ENCODE measurements at places on chromosomes 3 and 15.

GRCh38 chr15:74415966-74416916, 17.5 kb downstream of the SEMA7A start:
- DNase-seq = no peak

- DNase-seq = peak; percentile 52
Measured at GRCh38 chr15:101615414-101615985, 36.7 kb downstream of the TM2D3 start.

DNA sequence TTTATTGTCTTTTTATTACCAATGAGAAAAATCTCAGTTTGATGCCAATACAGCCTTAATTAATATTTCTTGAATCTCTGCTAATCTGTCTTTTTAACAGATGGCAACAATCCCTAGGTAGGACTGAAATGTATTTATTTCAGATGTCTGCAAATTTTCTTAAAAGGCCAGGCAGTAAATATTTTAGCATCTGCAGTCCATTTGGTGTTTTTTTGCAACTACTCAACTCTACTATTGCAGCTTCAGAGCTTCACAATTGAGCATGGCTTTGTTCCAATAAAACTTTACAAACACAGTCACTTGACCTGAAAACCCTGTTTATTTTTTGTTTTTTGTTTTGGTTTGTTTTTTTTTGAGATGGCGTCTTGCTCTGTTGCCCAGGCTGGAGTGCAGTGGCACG, 82.7 kb downstream of the RARB start:
- DNase-seq = no peak

DNA sequence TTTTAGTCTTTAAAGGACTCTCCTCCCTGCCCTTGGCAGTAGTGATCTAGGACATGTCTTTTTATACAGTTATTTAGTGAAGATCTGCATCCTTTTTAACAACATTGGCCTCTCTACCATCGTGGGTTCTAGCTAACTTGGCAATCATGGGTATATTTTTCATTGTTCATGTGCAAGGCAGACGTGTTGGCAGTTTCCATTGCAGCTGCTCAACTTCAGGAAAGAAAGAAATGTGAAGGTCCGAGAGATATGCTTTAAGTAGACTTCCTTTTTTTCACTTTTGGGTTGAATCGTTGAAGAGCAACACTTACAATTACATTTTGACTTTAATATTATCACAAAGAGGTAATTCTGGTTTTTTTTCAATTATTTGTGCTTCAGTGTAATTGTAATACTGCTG, 172.6 kb downstream of the SATB1 start:
- DNase-seq = no peak

DNA sequence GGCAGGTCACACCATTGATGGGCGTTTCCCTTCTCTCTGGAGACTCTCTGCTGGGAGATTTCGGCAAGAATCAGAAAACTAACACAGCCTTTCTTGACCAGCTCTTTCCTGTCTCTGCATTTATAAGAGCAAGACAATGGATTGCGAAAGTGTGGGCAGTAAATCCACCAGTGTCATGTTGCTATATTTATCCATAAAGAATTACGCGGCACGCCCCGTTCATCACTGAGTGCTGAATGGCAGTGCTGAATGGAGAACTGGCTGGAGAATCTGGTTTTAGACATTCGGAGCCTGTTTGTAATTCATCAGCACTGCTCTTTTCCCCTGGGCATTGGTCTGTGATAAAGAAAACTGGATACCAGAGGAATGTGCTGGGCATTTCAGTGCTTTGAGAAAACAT, 2.0 kb upstream of the CEMIP start:
- no peak for DNase-seq

GRCh38 chr3:13748276-13748879, 131.5 kb downstream of the WNT7A start:
- DNase-seq = no peak

DNA sequence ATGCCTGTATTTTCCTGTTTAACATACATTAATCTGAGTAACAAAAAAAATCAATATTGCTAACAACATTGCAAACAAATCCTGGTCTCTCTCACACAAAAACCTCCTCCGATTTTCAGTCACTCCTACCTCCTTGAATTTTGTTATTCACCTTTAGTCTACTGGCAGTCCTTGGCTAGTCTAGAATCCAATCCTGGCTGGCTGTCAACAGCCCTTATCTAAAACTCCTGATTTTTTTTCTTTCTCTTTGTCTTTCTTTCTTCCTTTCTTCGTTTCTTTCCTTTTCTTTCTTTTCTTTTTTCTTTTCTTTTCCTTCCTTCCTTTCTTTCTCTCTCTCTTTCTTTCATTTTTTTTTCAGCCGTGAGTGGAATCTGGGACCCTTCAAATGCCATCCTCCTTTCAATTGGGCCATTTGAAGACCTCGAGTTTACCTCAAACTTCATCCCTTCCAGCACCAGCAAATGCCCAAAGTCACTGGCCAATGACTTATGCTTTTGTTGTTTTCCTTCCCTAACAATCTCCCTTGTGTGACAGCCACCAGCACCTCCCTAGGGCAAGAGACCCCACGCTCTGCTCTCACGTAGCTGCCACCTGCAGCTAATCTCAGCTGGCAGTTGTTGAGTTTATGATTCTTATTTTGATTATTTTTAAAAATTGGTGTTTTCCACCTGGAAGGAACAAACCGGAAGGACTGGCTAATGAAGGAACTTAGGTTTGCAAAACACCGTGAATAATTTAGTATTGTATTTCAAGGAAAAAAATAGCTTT, 6.8 kb upstream of the ONECUT1 start:
- no peak for DNase-seq

DNA sequence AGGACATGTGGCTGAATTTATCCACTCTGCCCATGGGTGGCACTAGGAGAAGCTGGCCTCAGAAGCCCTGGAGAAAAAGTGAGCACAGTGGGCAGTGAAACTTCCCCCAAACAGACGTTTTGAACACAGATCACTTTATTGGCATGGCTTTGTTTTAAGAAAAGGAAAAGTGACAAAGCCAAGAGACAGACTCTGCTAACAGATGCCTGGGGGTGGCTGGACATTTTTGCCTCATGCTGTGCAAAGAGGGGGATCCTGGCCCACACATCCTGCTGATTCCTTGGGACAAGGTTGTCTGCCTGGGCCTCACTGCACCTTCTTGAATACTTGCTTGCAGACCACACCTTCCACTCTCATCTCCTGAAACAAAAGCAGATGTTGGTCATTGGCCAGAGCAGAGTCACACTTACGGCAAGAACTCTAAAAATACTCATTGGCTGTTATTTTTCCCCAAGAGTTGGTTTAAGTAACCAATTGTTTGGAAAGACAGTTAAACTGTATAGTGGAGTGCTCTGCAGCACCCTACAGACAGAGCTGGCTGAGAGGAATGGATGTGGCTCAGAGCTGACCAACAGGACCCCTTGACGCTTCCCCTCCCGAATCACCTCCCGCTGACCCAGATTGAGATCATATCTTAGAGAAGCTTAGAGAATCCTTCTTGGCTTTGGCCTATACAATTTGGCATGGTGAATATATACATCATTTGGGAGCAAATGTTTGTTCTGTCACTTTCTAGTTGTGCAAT, 22.0 kb downstream of the RBP1 start:
- DNase-seq = no peak

DNA sequence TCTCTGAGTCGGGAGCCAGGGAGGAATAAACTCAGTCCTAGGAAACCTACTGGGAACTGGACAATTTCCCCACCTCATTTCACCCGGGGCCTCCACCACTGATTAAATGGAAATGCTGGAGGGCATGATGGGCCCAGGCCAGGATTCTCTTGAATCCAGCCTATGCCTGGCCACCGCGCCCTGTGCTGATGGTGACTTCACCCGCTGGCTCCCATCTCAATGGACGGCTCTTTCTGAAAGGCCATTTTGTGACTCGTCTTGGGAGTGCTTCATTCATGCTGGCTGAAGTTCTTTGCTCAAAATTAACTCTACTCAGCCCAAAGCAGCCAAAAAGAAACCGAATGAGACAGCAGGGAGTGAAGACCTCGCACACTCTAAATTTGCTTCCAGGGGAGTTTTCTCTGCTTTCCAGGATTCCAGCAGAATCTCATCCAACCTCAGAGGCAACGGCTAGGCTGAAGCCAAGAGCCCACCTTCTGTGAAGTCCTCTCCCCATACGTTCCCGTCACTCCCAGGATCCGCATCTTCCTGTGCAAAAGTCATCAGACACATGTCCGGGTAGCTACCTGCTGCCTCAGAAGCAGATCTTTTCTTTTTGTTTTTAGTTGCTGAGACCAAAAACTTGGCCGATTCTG, 266.0 kb upstream of the ICE2 start:
- peak; percentile 72 for DNase-seq

- no peak for DNase-seq
Measured at GRCh38 chr15:90223441-90224165, 10.1 kb downstream of the CIB1 start.

- DNase-seq = no peak
Measured at GRCh38 chr3:42593635-42594034, 3.0 kb downstream of the SS18L2 start.

DNA sequence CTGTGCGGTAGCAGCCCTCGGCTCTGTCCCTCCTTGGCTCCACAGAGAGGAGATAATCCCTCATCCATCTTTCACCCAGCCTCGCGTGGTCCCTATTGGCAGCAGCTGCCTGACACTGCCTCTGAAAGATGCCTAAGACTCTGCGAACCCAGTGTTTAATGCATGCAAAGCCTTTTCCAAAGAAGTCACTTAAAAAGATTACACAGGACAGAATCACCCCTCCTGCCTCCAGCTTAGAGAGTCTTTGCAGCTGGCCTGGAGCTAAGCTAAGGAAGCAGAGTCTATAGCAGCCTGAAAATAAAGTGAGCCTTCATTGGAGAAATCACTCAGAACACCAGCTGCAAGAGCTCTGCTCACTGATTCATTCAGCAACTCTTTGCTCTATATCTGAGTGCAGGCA, 247.2 kb downstream of the SHQ1 start:
- DNase-seq = no peak

DNA sequence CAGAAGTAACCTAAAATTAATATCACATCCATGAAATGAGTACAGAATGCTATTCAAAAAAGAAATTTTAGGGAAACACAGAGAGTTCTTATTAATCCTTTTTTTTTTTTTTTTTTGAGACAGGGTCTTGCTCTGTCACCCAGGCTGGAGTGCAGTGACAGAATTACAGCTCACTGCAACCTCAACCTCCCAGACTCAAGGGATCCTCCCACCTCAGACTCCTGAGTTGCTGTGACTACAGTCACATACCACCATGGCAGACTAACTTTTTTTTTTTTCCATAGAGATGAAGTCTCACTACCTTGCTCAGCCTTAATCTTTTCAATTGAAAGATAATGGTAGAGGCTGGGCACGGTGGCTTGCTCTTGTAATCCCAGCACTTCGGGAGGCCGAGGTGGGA, 6.3 kb upstream of the CRTC3 start:
- no peak for DNase-seq

GRCh38 chr3:37266809-37267208, 92.4 kb upstream of the LRRFIP2 start:
- no peak for DNase-seq

GRCh38 chr15:69435985-69436384, 16.6 kb upstream of the RPLP1 start:
- no peak for DNase-seq

GRCh38 chr3:19744047-19744446, 190.0 kb downstream of the EFHB start:
- DNase-seq = no peak

DNA sequence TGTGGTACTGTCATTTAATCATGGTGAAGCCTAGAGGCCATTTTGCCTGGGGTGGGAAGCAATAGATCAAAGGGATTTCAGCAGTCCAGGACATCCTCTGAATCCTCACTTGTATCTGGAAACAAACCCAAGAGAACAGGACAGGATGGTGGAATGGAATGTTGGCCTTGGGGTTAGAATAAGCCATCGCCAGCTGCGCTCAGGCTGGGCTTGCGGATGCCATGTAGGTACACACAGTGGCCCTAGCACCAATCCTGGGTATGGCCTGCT, 76.5 kb upstream of the ALDH1A3 start:
- DNase-seq = no peak

GRCh38 chr3:110293660-110294059, 778.0 kb upstream of the NECTIN3 start:
- no peak for DNase-seq

DNA sequence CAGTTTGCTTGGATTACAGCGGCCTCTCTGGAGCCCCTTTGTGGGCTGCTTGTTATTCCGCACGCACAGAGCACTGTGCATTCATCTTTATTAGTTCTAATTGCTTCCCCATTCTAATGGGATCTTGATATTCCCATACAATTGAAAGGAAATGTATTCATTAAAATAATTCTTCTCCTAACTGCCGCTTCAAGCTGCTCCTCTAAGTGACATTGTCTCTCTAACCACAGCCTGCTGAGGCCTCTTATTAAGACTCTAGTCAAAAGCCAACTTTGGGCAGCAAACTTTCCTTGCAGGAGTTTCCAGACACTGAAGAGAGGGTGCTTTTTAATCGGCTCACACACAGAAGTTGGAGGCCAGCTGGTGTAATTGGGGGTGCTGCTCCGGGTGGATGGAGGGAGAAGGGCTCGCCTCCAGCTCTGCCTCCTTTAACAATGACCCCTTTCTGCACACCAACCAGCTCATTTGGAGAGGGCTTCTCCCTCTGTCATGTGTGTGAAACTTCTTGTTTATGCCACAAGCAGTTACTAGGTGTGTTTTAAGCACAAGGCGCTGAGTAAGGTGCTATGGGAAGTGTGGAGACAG, 5.6 kb upstream of the MAGEF1 start:
- no peak for DNase-seq
